ENCODE measurements at places on chromosomes 5 and 9.

GRCh38 chr5:167821151-167821550, 470.3 kb upstream of the WWC1 start:
- no peak for DNase-seq

- no peak for DNase-seq
Observed at GRCh38 chr5:151295791-151296477, 7.6 kb downstream of the SLC36A3 start.

- no peak for DNase-seq
Observed at GRCh38 chr9:136395020-136395340, 5.0 kb downstream of the SNAPC4 start.

- no peak for DNase-seq
Observed at GRCh38 chr9:108784998-108785397, 70.8 kb downstream of the ACTL7B start.

DNA sequence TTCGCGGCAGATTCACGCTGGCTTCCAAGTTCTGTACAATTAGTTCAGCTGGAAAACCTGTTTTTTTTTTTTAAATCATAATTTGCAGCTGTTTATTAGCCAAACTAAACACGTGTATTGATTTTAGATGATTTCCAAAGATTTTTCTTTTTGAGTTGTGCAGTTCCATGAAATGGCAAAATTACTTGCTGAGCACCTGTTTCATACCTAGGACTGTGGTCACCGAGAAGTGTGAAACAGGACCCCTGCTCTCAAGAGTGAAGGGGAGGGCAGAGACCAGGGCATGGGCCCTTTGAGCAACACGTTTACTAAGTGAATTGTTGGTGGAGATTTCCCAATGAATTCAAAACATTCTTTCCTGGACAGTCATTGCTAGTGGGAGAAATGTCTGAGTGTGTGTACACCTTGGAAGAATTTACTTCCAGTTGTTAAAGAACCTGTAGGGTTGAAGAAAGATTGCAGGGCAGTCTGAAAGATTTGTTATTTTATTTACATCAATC, 688 bp downstream of the SNX24 start:
- peak; percentile 52 for DNase-seq

- no peak for DNase-seq
Observed at GRCh38 chr9:131874447-131874846, 134.6 kb upstream of the RAPGEF1 start.

DNA sequence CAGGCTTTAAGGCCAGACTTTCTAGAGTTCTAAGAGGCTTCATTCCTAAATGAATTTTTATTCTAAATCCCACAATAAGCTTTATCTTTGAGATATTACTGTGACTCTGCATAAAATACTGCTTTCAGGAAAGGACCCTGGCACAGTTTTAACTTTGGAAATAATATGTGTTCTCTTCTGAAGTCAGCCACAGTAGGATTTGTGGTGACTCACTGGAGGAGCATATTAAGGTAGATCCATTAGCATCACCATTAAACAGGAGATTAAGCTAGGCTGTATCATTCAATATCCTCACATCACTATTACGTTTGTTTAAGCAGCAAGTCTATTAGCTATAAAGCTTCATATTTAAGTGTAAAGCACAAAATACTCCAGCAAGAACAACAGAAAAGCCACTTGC, 186.1 kb upstream of the IZUMO3 start:
- no peak for DNase-seq

DNA sequence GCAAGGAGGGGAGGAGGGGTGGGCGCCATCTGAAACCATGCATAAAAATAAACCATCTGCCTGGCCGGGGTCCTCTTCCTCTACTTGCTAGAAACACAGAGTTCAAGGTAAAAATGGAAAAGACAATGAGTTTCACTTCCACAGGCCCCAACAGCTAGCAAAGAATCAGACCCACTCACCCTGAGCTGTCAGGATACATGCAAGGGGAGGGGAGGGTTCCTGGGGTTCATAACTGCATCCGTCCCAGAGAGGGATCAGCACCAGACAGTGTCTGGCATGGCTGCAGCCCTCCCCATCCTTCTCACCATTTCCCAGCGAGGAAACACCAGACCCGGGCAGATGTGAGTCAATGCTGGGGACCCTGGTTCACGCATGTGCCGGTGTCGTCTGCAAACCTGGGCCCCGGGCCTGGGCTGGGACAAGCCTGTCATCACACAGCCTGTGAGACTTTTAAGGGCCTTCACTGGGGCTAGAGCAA, 55.4 kb downstream of the SEMA4D start:
- DNase-seq = no peak

DNA sequence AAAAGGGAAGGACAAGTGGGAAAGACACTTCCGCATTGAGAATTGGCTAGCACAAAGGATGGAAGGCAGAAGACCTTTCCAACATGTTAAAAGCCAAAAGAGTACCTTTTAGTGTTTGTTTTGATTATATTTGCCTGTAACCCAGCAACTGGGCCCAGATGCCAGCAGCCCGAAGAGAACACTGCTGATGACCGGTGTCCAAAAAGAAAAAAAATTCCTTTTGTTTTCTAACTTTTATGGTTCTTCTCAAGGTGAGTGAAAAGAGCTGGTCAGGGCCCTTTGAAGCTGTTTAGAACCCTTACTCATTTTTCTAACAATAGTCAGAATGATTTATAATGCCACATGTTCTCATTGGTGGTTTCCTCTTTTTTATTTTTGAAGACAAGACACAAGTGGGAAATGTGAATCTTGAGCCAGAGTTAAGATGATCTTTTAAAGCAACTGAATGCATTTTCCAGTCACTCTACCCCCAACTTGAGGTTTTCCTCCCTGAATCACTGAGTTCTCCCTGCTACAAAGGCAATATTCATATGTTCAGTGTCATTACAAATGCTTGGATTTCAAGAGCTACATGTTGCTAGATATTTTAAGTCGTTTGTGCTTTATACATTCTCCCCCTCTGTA, 32.3 kb upstream of the ZNF462 start:
- peak; percentile 31 for DNase-seq

- no peak for DNase-seq
Observed at GRCh38 chr5:11075035-11075805, 314.2 kb upstream of the DAP start.

DNA sequence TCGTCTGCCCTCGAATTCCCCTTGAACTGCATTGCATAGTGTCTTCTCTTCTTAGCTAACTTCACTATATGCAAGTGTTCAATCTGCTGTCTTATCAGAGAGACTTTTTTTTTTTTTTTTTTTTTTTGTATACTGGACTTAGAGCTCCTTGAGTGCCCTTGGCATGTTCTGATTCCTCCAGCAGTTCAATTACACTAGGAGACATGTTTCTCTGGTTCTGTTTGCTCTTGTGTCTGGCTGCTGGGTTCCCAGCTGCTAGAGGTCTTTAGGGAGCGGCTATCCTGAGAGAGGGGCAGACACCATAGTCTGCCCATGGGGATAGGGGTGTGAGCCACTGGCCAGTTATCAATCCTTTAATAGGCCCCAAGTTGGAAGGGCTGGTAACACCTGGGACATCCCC, 13.1 kb downstream of the OR2S2 start:
- no peak for DNase-seq

DNA sequence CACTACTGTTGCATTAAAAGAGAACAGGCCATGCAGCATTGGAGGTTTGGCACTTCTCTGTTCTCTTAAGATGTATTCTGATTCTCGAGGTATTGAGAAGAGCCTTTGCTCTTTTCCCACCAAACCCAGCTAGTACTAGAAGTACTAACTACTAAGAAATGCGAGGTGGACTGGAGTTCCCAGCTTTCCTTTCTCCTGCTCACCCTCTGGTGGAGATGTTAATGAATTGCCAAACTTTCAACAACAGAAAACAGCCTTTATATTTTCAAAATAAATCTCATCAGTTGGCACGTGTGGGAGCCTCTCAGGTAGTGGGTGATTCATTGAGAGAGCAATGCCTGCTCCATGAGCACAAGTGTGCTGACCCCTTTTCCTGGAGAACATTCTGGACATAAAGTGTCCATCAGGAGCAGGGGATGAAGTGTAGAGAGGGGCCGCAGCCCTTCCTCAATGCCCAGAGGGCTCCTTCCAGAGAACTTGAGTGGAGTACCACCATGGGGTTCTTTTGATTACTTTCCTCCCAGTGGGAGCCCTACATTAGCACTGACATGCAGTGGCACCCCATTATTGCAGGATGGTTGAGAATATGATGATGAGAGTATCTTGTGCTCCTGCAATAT, 45.7 kb downstream of the TMEM174 start:
- peak; percentile 53 for DNase-seq

GRCh38 chr5:68279984-68280383, 64.4 kb downstream of the PIK3R1 start:
- no peak for DNase-seq

- DNase-seq = peak; percentile 19
Observed at GRCh38 chr9:114720086-114720676, 38.2 kb upstream of the TEX48 start.

DNA sequence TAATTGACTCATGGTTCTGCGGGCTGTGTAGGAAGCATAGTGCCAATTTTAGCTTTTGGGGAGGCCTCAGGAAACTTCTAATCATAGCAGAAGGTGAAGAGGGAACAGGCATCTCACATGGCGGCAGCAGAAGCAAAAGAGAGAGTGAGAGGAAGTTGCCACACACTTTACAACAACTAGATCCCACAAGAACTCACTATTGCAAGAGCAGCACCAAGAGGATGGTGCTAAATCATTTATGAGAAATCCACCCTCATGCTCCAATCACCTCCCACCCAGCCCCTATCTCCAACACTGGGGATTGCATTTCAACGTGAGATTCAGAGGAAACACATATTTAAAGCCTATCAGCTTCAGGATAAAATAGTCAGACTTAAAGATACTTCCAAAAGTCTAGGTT, 36.1 kb upstream of the LPAR1 start:
- no peak for DNase-seq

- no peak for DNase-seq
Observed at GRCh38 chr9:112605518-112605917, 112.4 kb downstream of the INIP start.

GRCh38 chr5:2891781-2892180, 140.3 kb upstream of the IRX2 start:
- DNase-seq = no peak

DNA sequence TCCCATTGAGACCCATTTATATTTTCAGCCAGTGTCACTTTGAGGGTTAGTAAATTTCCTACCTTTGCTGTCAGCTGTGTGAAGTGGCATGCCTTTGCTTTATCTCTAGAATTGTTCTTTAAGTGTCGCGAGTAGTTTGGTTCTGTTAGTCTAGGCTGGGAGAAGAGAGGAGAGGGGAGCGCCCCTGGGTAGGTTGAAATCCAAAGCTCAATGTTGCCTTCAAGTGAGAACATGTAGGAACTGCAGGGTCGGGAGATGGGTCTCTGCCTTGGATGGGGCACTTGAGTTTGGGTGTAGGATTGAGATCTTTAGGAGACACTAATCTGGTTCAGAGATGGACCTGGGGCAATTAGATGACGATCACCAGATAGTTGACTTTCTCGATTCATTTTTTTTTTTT, 46.3 kb downstream of the STC2 start:
- DNase-seq = peak; percentile 7

DNA sequence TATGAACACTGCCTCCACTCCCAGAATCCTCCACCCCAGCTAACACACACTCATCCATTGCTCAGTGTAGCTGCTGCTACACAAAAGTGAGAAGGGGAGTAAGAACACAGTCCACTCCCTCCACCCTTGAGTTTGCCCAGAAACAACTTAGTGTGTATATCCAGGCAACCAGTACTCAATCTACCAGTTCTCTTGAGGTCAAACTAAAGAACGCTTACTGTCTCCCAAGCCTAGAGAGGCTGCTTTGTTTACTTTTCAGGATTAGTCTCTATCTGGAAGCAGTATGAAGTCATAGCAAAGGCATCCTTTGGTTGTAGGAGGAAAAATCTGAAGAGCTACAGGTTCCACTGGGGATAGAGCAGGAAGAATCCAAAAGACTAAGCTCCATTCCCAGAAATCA, 296.3 kb downstream of the KCNN2 start:
- no peak for DNase-seq

- no peak for DNase-seq
Observed at GRCh38 chr5:147360816-147361215, 126.0 kb downstream of the STK32A start.

DNA sequence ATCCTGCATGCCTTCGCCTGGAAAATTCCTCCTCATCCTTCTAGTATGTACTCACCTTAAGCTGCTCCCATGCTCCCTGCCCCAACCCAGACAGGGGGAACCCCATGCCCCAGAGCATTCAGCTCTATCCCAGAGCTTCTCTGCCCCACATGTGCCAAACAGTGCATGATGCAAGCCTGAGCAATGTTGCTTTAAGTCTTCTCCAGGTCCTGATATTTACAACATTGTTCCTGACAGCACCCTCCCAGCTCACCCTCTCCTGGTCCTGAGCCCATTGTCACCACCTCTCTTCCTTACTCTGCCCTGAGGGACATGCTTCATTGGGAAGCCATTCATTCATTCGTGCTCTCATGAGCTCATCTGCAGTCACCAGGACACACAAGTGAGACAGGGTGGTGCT, 23.4 kb upstream of the BARX1 start:
- DNase-seq = no peak

- no peak for DNase-seq
Observed at GRCh38 chr5:22728610-22729009, 124.5 kb downstream of the CDH12 start.

DNA sequence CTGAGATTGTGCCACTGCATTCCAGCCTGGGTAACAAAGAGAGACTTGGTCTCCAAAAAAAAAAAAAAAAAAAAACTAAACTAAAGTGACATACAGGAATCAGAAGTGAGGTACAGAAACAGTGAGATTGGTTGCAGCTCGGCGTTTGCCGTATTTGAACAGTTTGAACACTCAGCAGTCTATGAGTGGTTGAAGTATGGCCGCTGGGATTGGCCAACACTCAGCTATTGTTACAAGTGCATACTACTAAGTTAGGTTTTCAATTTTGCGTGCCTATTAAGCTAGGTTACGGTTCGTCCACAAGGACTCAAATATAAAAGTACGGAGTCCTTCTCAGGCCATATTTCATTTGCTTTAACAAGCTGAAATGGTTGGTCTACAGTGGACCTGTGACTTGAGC, 3.3 kb upstream of the TSC1 start:
- DNase-seq = no peak

DNA sequence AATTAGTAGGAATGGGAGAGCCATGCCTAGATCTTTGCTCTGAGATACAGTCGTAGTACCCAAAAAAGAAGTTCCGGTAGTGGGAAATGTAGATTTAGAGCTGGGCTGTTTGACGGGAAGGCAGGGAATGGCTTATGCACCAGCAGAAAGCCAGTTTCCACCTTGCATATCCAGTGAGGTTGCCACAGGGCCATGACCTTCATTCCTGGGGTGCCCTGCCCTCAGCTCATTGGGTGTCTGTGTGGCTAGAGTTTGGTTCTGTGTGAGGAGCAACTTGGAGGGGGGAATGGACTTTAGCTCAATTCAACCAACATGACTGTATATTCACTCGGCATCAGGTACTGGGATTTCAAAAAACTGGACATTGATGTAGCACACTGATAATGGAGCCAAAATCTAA, 300.1 kb downstream of the MLLT3 start:
- DNase-seq = no peak

Measured in fibroblast of lung (primary cell).